ENCODE measurements at places on chromosomes 4 and X.
A peak's percentile ranks its signal among the peaks of the same experiment; 100 is the strongest.

DNA sequence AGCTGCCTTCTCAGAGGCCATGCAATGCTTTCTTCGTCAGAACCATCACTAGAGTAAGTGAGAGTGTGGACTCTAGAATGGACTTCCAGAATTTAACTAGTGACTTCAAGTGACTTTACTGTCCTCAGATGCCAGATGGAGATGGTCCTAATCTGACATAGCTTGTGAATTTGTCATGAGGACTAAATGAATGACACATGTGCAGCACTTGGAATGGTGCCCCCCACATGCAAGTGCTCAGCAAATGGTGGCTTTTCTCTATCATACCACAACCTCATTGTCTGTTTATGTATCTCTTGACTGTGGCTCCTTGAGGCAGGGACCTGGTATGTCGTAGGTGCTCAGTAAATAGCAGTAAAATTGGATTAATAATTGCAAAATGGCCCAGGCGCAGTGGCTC, 91.6 kb upstream of the STX18 start:
- no peak for DNase-seq

GRCh38 chrX:49238735-49239134, 3.5 kb downstream of the CCDC22 start:
- DNase-seq: no peak

DNA sequence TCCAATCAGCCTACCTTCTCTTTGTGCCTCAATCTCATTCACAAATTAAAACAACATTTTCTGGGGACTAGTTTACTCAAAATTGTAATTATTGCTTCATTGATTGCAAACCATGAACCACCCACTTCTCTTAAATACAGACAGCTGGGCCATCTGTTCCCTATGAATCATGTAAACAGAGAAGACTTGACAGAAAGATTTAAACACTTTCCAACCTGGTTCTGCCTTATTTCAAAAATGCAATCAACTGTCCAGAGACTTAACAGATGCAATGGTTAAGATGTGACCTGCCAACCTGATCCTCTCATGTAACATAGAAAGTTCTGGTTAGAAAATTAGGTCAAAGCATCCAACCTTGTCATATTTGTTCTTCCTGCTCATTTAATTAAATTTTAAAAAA, 20.8 kb upstream of the SERTM2 start:
- no peak for DNase-seq

GRCh38 chrX:114766541-114766940, 182.7 kb downstream of the HTR2C start:
- no peak for DNase-seq

DNA sequence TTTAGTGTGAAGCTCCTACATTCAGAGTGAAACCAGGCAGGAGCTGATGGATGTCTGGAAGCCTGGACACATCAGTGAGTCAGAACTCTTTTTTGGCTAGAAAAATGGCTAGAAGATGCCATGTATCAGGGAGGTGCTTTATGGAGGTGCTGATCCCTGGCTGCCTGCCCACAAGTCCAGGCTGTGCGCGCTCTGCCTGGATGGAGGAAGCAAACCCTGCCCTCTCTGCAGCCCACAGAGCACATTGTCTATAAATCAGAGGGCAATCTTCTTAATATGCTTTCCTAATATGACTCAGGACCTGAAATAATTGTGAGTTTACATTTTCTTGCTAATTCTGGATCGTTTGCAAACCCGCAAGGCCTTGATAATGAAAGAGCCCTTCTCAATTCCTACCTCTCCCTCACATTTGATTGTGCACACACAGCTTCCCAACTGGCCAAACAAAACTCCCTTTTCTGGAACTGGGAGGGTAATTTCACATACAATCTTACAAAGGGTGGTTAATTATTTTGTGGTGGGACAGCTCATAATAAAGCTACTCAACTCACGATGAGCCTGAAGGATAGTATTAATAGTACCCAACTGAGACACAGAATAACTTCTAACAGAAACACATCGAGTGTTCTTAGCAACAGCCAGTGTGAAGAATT, 11.7 kb downstream of the MFAP3L start:
- DNase-seq: no peak

DNA sequence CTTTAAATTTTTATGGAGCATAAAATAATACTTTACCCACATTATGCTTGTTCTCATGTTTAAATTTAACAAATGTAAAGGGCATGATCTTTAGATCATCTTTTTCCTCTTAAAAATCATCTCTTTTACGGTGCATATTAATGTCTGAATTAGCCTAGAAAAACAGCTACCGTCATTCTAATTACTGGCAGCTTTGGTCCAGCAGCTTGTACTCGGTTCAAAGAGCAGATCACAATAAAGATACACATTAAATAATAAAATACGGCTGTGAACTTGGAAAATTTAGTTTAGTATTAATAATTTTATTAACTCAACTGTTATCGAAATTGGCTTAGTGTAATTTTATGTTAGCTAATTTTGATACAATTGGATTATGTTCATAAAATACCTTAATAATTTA, 19.1 kb downstream of the CCSER1 start:
- no peak for DNase-seq

GRCh38 chr4:77821775-77822174, 2.6 kb upstream of the CNOT6L start:
- DNase-seq: no peak

DNA sequence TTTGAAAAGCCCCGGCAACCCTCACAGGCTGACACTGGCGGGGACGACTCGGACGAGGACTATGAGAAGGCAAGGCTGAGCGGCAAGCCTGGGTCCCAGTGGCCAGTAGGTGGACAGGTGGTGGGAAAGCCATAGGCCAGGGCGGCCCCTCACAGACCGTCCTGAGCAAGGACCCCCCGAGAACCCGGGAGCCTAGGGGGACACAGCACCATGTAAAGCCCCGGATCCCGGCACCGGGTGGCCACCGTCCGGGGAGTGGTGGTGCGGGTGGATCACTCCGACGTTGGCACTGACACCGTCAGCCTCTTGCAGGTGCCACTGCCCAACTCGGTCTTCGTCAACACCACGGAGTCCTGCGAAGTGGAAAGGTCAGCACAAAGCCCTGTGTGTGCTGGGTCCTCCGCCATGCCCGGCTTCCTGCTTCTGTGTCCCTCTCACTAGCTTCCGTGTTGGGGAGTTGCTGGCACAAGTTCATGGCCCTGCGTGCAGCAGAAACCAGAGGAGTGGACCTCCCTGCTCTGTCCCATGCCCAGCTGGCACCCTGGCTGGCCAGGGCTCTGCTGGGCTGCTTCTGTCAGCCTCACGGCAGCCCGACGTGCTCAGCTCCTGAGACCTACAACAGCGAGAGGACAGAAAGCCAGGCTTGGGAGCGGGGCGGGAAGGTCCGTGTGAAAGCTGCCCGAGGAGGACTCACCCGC, 11.9 kb upstream of the ADD1 start:
- DNase-seq: no peak

GRCh38 chr4:176988226-176988625, 195.5 kb upstream of the VEGFC start:
- no peak for DNase-seq

DNA sequence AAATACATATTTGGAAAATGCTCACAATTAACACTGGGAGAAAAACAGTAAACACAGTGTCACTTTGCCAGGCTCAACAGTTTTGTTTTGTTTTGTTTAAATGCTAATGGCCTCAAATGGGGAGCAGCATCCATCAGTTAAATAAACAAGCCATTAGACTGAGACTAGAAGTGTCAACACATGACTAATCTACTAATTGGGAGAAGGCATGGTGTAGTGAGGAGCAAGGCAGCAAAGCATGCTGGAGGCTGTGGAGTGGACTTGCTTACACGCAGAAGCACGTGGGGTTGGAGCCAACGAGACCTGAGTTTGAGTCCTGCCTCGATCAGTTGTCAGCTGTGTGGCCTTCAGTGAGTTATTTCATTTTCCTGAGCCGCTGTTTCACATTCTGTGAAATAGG, 29.0 kb downstream of the UTP14A start:
- no peak for DNase-seq

DNA sequence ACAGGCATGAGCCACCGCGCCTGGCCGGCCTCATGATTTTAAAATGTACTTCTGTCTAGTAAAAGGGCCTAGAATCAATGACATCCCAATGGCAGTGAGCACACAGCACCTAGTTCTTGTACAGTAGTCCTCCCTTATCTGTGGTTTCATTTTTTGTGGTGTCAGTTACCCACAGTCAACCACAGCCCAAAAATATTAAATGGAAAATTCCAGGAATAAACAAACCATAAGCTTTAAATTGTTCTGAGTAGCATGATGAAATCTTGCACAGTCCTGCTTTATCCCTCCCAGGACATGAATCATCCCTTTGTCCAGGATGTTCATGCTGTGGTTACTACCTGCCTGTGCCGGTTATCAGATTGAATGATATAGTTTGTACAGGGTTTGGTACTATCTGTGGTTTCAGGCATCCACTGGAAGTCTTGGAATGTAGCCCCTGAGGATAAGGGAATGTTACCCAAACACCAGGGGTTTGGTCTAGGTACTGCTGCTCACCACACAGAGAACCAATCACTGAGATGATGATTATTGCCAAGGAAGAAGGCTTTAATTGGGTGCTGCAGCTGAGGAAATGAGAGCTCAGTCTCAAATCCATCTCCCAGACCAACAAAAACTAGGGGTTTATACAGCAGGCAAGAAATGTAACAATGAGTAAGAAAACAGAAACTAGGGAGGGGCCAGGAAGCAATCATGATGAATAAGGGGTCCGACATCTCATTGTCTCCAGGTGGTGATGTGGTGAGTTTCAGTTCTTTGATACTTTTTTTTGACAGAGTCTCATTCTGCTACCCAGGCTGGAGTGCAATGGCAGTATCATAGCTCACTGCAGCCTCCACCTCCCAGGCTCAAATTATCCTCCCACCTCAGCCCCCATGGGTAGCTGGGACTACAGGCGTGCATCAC, 16.2 kb upstream of the FHL1 start:
- DNase-seq: no peak

- DNase-seq: no peak
These were observed 517.4 kb downstream of the RPA4 start for GRCh38 chrX:97401154-97401553.

- DNase-seq: peak; percentile 47
These were observed 5.6 kb downstream of the HAND2 start for GRCh38 chr4:173524218-173525117.

DNA sequence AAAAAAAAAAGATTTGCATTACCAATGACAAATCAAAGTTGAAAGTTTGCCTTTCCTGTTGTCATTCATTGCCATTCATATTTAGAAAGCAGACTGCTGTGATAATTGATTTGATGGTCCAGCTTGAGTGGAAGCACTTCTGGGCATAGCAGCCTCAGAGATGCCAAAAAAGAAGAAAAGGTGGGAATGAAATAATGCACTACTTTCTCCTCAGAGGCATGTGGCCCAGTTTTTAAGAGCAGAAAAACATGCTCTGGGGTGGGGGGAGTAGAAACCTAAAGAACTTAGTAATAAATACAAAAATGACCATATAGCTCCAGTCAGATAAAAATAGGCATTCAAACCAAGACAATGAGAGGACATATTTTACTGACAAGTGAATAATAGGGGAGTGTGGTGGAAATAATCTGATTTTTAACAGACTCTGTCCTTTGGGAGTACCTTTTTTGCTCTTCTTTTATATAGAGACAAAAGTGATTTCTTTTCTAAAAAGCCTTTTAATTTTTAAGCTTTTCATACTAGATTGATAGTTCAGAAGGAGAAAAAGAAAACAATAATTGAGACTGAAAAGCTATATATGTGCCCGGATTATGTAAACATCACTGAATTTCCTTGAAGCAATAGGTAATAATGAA, 599.1 kb downstream of the RPA4 start:
- DNase-seq: no peak

- no peak for DNase-seq
These were observed 43.6 kb upstream of the TBC1D9 start for GRCh38 chr4:140799686-140800225.

GRCh38 chr4:130127297-130127696, 1031.3 kb downstream of the C4orf33 start:
- no peak for DNase-seq

DNA sequence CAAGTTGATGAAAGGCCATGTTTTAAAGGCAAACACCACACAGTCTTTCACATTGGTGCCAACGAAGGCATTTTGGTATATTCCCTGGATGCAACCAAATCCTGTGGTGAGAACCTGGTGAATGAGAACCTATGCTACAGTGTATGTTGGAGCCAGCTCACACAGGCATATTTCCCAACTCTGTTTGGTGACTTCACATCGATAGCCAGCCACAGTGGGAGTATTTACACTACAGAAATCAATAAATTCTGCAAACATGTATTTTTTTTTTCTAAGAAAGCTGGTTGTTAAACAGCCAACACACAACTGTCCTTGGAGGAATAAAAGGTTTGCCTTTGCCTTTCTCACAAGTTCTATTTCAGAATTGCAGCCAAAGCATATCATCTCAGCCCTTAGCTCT, 691.0 kb downstream of the GRID2 start:
- DNase-seq: no peak

DNA sequence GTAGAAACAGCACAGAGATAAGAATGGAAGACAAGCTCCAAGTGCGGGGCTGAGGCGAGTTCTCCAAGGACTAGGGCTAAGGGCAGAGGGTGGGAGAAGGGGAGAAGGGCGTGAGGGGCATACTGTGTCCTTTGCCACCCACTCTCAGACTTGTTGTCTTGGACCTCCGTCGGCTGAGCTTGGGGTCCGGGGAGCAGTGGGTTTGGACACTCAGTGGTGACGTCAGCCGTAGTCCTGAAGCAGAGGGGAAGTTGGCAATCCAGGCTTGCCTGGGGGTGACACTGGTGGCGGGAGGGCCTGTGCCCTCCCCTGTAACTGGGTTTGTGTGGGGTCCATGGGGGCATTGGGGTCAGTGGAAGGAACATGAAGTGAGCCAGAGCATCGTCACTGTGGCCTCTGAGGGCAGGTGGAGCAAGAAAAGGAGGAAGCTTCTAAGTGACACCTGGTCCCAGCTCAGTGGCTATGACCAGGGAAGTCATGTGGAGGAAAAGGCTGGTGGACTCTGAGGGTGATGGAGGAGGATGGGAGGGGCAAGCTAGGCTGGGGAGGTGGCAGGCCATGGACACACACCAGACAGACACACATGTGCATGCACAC, 17.6 kb downstream of the CD99 start:
- DNase-seq: no peak

- no peak for DNase-seq
These were observed 179.1 kb upstream of the ANXA3 start for GRCh38 chr4:78372355-78372988.

- DNase-seq: no peak
These were observed 301.3 kb downstream of the TEX13C start for GRCh38 chrX:125620715-125621587.

DNA sequence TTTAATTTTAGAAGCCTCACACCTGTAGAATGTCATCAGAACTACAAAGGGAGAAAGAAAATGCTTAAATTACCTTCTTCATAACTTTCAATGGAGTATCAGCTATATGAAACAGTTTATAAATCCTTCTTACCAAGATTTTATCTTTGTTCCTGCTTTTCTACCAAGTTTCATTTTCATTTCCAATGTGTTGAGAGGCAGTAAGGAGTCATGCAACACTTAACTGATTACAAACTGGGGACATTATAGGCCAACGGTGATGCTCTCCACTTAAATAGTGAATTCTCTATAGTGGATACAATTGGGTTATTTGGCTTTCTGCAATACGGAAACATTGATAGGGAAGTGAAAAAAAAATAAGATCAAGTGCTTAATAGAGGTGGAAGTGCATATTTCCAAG, 145.2 kb upstream of the FTHL17 start:
- DNase-seq: no peak
